Activated CD4-positive, alpha-beta memory T cell treated with anti-CD3 and anti-CD28 coated beads, Interleukin-2, amount 10 ng/mL, durations not matched to agents 7 days and 5 days (primary cell): ENCODE measurements at places on chromosomes 5 and 9.
A peak's percentile ranks its signal among the peaks of the same experiment; 100 is the strongest.

DNA sequence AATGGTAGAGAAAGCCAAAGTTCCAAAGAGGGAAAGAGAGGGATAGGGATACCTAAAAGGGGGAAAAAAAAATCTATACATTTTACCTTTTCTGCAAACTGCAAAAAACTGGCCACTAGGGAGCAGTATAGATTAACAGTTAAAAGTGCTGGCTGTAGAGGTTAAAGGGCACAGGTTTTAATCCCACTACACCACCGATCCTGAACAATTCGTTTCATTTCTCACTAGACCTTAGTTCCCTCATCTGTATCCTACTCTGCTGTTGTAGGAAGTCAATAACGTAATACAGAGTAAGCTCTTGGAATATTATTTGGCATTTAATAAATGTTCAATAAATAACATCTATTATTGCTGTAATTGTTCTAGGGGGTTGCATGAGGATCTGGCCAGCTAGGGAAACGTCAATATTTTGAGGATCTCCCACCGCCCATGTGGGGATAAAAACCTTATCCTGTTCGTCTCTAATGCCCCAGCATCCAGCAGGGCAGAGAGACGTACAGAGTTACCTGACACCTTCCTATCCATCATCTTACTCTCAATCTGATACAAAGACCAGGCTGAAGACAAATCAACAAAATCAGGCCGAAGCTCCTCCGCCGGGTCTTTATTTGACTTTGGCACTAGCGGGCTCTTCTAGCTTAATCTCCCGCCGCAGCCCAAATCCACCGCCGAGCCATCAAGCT is 757 bp downstream of the CDC26 start:
- peak; percentile 20 for DNase-seq

- peak; percentile 88 for DNase-seq
Observed at GRCh38 chr9:95494416-95495371, 22.1 kb downstream of the PTCH1 start.

DNA sequence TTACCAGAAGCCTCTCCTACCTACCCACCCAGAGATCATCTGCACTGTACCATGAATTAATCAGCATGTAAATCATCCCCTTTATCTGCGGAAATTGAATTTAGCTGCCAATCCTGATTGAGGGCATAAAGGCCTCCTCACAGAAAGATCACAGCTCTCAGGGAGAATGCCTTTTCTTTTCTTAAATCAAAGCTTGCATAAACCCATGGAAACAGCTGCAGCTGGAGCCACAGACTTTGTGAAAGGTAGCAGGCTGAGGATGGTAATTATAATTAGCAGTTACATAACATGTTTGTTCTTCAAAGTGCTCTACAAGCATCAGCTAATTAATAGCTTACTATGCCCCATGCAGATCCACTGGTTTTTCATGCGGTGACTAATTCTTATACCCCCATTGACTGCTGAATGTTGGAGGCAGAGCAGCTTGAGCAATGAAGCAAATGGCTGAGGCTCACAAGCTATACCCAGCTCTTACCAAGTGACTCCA is 54.6 kb downstream of the SUSD1 start:
- DNase-seq = no peak

- DNase-seq = no peak
Observed at GRCh38 chr5:158546748-158547147, 553.0 kb downstream of the EBF1 start.

- no peak for DNase-seq
Observed at GRCh38 chr5:14674983-14675854, 10.7 kb downstream of the OTULIN start.

DNA sequence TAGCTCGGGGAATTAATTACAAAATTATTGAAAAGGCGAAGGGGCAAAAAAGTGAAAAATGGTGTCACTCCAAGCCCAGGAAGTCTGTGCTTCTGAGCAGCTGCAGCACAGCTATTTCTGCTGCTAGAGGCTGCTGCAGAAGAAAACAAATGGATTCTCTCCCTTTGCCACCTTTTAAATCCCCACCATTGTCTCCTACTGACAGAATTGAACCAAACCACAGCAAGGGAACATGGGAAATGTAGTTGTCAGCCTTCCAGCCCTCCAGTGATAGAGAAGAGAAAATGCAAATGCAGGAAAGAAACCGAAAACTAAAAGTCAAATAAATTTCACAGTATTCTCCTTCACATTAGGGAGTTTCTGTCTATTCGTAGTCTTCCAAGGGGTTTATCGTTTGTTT is 33.4 kb upstream of the CDC42SE2 start:
- DNase-seq = no peak

GRCh38 chr9:35010351-35010958 is 20.9 kb downstream of the DNAJB5 start:
- DNase-seq = no peak

GRCh38 chr5:76691467-76692273 is 24.3 kb upstream of the F2R start:
- DNase-seq = no peak

DNA sequence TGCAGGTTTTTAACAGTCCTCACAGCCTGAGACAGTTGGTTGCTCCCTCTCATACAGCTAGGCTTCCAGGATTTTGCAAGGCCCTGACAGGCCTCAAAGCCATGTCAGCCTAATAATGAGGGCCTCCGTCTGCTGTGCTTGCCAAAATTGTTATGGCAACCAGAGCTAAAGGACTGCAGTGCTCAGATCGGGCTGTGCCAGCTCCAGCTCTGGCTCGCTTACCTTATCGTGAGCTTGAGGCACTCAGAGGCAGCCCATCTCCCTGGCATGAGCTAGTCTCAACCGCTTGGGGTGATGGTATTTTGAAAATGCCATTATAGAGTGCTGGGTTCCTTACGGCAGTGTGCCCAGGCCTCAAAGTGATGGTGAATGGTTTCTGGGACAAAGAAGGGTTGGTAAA is 8.4 kb downstream of the MTAP start:
- DNase-seq = no peak

DNA sequence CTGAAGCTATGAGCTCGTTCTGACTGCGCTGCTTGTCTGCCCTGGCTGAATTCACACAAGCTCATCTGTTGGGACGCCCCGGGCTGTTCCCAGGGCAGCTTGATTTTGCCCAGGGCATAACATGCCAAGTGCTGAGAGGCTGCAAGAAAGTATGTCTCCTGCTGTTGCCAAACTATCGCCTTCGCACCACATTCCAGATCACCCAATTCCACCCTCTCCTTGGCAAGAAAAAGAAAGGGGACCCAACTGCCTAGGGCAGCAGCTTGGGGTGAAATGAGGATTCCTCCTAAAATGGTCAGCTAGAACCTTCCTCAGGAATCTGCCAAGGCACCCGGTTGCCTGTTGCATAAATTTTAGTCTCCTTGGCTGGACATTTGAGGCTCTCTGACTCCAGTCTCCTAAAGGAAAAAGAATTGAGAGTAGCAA is 21.2 kb downstream of the COL15A1 start:
- no peak for DNase-seq

DNA sequence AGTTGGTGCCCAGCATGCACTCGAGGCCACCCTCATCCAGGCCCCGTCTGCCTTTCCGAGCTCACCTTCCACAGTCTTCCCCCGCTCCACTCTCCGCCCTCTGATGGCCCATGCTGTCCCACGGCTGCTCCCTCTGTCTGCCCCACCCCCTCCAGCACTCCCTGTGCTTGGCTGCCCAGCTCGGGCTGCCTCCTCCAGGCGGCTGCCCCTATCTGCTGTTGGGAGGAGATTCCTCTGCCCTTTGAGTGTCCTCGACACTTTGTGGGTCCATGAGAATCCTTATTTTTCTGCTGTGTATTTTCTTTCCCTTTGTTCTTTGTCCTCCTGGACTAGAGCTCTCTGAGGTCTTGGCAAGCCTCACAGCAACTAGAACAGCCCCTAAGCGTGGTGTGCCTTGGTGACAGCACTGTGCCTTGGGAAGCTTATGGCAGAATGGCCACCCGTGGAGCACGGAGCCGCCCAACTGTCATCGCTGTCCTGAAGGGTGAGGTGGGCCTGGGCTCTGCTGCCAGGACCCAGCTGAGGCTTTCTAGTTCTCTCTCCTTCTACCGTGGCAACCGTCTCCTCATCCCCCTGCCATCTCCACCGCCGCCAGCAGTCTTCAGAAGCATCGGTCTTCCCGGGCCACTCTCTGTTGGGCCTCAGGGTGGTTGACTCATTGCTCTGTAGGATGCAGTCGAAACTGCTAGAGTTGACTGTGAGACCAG is 5.2 kb downstream of the NTMT1 start:
- DNase-seq = no peak

DNA sequence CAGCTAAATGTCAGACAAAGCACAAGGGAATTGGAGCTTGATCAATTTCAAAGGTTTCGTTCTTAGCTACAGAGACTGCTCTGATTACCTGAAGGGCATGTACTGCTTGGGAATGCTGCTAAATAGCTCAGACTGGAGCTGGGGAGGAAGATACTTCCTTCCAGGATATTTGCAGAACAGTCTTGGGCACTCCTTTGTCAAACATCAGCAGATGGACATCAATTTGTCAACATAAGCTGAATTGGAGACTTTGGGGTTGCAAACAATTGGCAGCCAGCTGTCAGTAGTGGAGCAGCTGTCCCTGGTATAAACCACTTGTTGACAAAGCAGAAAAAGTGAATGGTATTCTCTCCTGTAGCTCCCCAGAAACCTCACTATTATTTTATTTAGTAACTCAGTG is 182.0 kb downstream of the CCDC192 start:
- DNase-seq = no peak

DNA sequence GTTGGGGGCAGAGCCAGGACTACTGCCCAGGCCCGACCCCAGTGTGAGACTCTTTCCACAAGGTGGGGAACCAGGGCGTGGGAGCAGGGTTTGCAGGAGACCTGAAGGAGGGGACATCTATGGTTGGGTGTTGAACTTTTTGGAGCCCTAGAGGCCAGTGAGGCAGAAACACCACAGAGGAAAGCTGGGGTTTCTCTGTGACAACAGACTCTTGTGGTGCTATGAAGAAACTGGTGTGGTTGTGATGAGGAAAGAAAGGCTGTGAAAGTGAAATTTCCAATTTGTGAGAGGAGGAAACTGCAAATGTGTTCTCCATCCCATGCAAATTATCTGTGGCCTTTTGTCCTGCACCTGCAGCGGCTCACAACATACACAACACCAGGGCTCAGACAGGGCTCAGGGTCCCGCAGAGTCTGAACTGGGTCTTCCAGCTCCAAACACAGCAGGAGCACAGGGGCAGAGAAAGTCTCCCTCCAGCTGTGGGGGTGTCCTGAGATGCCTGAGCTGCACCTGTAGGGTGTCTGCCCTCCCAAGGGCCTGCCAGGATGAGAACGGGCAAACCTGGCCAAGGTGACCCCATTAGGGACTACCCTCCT is 51.4 kb upstream of the GRHPR start:
- no peak for DNase-seq

GRCh38 chr9:94801234-94801633 is 74.7 kb downstream of the AOPEP start:
- DNase-seq = no peak

- DNase-seq = no peak
Observed at GRCh38 chr5:67699560-67699959, 503.0 kb upstream of the CD180 start.

DNA sequence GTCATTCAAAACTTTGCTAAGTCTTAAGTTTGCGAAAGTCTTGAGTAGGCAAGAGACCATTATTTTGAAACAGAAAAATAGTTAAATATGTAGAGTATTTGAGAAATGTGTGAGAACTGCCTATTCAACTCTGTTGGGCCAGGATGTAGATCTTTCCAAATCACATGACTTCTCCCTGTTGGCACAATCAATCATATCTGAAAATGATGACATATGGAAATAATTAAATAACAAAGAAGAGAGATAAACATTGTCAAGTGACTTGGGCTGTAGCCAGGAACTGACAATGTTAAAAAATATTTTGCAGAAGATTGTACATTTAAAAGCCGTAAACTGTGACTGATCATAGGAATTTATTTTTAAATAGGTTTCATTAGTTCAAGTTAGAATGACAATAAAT is 104.6 kb upstream of the IL6ST start:
- no peak for DNase-seq

DNA sequence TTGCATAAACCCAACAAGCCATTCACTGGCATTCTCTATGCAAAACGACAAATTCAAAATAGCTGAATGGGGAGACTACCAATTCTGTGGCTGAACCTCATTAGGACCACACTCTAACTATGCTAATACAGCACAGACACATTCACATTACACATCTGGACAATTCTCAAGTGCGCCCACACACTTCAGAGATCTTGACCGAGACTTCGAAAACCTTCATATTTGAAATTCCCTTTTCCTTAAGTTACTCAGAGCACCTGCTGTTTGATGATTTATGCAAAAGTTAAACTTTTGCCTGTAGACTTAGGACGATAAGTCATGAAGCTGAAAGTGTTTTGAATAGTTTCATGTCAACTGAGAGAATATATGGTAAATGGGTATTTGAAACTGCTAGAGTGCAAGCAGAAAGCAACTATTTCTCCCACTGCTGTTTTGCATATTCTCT is 111.9 kb downstream of the FBN2 start:
- DNase-seq = no peak

GRCh38 chr9:71665247-71665646 is 103.1 kb downstream of the CEMIP2 start:
- no peak for DNase-seq

DNA sequence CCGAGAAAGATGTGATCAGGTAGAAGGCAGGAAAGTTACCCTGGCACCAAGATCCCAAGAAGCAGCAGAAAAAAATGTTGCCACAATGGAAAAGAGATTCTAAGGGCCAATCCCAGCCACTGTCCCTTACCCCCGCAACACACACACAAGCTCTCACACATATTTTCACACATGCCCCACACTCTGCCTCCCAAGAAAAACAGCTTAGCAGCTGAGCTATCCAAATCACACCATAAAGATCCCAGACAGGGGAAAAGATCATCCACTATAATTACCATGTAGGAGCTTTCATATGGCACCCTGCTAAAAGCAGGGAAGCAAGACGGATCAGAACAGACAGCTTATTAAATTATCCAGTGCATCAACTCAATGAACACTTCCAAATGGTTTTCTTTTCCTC is 143.4 kb downstream of the FAM114A2 start:
- no peak for DNase-seq

DNA sequence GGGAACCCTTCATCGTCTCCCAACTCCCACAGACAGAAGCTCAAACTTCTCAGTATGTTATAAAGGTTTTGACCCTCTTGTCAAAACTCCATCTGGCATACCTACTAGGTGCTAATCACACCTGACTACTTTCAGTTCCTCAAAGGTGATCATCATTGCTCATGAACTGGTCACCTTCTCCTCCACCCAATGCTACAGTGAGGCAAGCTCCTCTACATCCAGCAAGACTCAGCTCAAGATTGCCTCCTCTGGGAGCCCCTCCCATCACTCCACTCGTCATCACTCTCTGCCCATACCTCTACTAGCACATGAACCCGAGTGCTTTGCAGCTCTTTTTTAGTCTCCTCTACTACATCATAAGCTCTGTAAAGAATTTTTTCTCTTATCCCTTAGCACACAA is 102.4 kb downstream of the LPAR1 start:
- DNase-seq = no peak

DNA sequence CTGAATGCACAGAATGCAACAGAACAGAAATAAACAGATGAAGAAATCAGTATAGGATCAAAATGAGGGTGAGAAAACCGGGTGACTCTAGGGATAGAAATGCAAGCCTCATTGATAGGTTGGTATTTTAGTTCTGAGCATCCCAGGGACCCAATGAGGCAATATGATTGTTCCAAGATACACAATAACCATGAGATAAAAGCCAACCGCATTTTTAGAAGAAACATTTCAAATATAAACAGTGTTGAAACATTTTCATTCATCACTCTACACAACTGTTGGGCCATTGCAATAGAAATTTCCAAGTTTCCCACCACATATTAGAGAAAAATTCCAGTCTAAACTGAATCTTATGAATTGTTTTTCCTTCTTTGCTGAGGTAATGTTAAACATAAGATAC is 452.3 kb upstream of the PTGER4 start:
- DNase-seq = no peak
